ENCODE measurements at places on chromosomes 4 and X.

DNA sequence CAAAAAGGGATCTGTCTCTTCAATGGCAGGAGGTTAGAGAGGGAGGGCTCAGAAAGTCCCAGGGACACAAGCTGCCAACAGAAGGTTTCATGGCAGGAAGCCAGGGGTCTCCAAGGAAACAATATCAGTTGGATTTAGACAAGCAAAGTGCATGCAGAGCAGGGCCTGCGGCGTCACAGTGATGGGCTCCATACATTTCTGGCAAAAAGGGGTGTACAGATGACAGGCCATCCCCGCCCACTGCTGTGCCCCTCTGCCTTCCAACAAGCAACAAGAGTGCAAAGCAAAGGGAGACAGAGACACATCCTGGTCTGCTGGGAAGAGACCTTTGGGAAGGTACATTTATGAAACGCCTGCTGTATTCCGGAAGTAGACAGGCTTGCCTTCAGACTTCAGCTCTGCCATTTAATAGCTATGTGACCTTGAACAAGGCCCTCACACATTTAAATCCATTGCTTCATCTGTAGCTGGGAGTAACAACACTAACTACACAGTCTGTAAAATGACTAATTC lies 121.2 kb downstream of the AFAP1 start:
- no peak for DNase-seq

- DNase-seq, result no peak
Measured at GRCh38 chrX:24243188-24243587, 70.7 kb downstream of the SUPT20HL2 start.

GRCh38 chr4:103853146-103853545 lies 133.4 kb upstream of the TACR3 start:
- no peak for DNase-seq

DNA sequence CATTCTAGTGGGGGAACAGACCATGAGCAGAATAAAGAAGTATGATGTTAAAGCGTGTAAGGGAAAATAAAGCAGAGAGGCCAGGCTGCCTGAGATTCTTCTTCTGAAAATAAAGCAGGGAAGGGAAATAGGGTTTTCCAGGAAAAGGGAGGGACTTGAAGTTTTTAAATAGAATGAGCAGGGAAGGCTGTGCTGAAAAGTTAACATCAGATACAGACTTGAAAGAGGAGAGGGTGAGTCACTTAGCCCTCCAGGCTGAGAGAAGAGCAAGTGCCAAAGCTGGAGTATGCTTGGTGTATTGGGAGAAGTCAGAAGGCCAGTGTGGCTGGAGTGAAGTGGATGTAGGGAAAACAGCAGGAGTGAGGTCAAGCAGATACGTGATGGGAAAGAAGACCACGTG lies 10.0 kb upstream of the PLK4 start:
- peak; percentile 72 for DNase-seq

- no peak for DNase-seq
Measured at GRCh38 chr4:87360338-87360935, 30.6 kb downstream of the HSD17B11 start.

DNA sequence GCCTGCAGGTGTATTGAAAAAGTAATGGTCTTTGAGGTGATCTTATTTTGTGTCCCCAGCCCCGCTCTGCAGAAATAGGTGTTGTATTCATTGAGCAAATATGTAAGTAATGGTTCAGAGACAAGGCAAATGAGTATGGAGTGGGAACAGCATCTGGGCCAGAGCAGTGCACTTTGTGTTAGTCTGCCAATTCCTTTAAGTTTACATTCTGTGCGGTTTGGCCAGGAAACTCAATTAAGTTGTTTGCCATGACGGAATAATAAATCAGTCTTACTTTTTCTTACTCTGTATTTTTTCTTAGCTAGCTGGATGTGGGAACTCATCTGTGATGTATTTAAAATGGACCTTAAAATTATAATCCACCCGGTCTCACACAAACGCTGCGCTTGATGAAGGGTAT lies 12.6 kb downstream of the DCLK2 start:
- no peak for DNase-seq

DNA sequence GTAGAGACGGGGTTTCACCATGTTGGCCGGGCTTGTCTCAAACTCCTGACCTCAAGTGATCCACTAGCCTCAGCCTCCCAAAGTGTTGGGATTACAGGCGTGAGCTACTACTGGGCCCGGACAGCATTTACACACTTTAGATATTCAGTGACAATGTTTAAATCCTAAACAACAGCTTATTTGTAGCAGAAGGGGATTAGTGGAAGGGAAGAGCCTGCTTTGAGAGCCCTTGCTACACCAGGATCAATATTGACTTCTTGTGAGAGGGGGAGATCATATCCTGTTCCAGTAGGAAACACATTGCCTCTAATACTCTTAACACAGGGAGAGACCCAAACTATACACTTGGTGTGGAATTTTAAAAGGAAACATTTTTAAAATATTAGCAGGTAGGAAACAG lies 7.1 kb downstream of the MGST2 start:
- no peak for DNase-seq

DNA sequence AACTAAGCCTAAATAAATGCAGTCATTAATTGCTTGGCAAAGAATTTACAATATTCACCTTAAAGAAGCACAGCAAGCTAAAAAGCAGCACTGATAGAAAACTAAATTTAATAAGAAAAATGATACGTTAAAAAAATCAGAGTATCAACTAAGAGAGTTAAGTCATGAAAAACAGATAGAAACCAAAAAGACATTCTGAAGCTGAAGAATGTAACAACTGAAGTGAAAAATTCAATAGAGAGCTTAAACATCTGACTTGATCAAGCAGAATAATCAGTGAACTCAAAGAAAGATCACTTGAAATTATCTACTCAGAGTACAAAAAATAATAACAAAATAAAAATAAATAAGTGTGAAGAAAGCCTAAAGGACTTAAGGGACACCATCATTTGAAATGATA lies 588.0 kb upstream of the HS3ST1 start:
- DNase-seq, result no peak

- no peak for DNase-seq
Measured at GRCh38 chrX:153867671-153868070, 18.3 kb downstream of the L1CAM start.

GRCh38 chr4:118313098-118313497 lies 39.7 kb downstream of the PRSS12 start:
- no peak for DNase-seq

GRCh38 chrX:133580625-133581024 lies 165.3 kb upstream of the GPC4 start:
- no peak for DNase-seq

DNA sequence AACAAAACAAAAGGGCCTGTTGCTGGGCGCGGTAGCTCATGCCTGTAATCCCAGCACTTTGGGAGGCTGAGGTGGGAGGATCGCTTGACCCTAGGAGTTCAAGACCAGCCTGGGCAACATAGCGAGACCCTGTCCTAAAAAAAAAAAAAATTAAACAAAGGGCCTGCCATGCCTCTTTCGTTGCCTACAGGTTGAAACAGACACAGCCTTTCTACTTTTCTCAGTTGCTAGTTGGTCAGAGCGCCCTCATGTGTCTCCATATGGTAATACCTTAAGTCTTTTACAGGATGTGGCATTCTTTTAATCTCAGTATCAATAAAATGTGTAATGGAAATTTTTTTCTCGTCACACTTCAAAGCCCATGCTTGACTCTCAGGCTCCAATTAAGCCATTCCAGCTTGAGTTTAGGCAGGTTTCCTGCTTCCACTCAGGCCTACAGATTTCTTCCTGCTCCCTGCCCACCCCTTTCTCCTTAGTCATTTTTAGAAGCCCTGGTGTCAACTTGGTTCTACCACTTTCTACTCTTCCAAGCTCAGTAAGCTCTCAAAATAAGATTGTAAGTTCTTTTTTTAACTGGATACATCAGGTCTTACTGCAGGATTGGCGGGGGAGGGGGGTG lies 4.6 kb upstream of the SOWAHD start:
- DNase-seq, result peak; percentile 61

DNA sequence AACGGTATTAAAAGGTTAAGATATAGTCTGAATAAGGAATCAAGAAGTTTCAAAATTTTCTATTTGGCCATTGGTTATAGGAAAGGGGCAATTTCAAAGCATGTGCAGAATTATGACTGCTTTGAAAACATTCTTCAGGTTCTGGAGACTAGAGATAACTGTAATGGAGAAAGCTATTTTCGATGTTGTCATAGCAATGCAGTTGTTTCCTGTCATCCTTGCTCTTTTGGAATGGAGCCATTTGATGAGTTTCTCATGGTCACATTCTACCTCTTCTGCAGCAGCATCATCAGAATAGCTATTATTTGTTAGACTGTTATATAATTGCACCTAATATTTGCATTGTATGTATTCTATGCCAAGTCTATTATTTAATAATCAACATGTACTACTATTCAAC lies 368.2 kb upstream of the NR3C2 start:
- DNase-seq, result peak; percentile 26

GRCh38 chr4:1116838-1117237 lies 3.5 kb upstream of the RNF212 start:
- DNase-seq, result peak; percentile 28

GRCh38 chr4:176451443-176451842 lies 131.7 kb downstream of the SPCS3 start:
- no peak for DNase-seq

GRCh38 chr4:127469542-127469941 lies 163.2 kb upstream of the INTU start:
- DNase-seq, result no peak

GRCh38 chr4:185115827-185116232 lies 27.2 kb upstream of the SLC25A4 start:
- DNase-seq, result peak; percentile 97

- DNase-seq, result peak; percentile 68
Measured at GRCh38 chr4:156820931-156821330, 150.7 kb downstream of the PDGFC start.

GRCh38 chrX:132231587-132231986 lies 12.3 kb upstream of the RAP2C start:
- no peak for DNase-seq

All from choroid plexus epithelial cell (primary cell).